Ureter (tissue), 1 donor: ENCODE measurements at places on chromosomes 12 and 14.

- no peak for DNase-seq
Measured at GRCh38 chr14:35689000-35689460, 120.1 kb downstream of the RALGAPA1 start.

- no peak for DNase-seq
Measured at GRCh38 chr12:117127933-117128823, 29.0 kb upstream of the TESC start.

DNA sequence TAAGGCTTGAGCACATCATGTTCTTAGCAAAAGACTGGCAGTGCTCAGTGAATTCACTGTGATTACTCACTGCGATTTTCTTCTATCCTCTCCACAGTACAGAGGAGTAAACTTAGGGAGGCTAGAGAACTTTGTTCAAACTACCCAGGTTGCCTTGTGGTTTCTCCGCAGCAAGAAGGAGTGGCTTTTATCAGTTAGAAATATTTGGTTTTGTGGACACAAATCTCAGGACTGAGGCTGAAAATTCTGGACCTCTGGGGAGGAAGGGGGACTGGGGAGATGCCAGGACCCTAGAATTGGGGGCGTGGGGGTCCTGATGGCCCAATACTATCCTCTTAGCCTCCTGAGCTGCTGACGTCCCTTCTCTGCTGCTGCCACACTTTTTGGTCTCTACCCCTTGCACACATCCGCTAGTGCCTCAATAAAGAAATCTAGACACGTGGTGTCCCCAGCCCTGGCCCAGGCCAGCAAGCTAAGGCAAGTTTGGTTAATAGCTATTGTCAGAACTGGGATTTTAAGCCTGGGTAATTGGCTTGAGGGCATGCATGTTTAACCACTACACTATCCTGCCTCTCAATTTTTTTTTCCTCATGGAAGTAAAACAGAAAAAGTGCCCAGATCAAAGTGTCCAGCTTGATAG is 842 bp downstream of the OAS2 start:
- DNase-seq, result peak; percentile 76

- no peak for DNase-seq
Measured at GRCh38 chr12:109124878-109125648, 8.7 kb downstream of the ACACB start.

GRCh38 chr12:23662966-23663365 is 286.5 kb downstream of the SOX5 start:
- DNase-seq, result no peak

GRCh38 chr14:96050482-96050881 is 11.3 kb downstream of the C14orf132 start:
- DNase-seq, result no peak

DNA sequence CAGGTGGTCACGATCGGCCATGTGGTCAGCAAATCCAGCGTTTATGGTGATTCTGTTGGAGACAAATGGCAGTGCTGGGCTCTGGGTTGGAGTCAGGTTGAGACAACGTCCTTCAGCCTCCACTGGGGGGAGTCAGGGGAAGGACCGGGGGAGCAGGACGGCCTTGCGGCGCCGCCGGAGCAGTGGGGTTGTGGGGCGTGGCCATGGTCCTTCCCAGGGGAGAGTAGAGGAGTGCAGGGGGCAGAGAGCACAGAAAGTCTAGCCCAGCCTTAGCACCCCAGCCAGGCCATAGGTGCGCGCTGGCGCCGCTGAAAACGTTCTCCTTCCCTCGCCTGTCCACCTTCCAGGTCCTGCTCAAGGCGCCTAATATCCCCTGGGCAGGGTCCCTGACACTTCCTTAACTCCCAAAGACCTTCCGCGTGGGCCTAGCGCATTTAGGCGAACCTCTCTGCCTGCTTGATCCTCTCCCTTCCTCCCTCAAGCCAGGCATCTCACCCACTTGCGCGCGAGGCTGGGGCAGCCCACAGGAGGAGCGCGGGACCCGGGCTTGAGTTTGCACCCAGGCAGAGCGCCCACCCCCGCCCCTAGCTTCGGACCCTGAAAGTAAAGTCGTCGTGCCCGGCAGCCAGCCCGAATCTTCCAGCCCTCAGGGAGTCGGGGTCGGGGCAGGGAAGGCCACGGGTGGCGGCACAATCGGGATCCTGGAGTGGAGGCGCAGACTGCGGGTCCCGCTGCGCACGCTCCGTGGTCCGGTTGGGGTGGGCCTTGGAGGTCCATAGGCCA is 3.1 kb upstream of the KIF26A start:
- DNase-seq, result no peak

DNA sequence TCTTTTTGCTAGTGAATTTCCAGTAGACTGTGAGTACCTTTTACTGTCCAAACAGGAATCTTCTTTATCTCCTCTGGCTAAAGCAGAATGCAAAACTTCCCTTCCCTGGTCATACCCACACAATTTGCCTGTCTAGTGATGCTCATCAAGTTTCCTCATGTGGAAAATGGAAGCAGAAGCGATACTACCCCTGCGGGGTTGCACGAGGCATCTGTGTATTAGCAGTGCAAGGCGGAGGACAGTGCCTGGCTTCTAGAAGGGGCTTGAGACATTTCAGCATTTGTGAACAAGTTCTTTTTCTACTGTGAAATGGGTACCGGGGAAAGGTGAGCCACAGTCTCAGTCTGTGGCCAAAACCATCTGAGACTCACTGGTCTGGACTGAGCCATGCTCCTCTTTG is 340.9 kb downstream of the AACS start:
- no peak for DNase-seq

GRCh38 chr12:97075161-97075933 is 168.3 kb downstream of the NEDD1 start:
- no peak for DNase-seq

DNA sequence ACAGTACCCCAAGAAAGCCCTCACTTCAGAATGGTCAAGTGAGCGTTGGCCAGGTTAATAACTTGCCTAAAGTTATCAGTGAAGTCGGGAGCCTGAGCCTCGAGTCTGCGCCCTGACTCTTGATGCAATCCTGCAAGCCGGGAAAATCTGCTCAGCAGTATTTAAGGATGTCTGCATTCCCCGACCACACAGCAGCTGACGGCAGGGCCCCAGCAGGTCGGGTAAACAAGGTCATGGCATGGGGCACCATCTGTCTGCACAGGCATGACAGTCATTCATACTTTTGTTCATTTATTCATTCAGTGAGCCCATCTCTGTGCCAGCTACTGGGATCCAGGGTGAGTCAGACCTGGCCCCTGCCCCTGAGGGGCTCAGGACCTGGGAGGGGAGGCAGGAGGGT is 11.1 kb downstream of the ABCB9 start:
- no peak for DNase-seq

DNA sequence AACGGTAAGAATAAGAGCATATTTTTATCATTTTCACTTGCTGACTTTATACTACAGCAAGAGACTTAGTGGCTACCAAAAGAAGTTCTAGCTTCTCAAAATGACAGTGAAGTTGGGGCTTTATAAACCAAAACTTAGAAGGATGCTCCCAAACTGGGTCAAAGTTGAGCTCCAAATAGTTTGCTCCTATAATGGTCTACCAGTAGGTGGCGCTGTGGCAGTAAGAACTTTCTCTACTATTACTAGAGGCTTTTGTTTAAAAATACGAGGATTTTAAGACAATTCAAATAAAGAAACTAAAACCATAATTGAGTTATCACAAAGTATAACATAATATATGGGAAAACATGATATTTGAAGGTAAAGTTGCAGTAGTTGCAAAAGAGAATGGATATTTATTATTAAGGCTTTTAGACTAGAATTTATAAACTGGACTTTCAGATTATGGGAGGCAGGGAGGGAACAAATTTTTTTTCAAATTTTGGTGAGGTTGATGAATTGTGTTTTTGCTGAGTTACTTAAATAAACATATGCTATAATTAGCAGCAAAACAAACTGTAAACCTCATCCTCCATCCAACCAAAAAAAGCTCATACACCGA is 75.0 kb downstream of the TGFB3 start:
- peak; percentile 67 for DNase-seq
